ENCODE measurements at places on chromosomes 7 and 10.

- DNase-seq = peak; percentile 44
These were observed 83.7 kb downstream of the USP6NL start for GRCh38 chr10:11527691-11528255.

GRCh38 chr10:42969909-42970308 lies 107.0 kb upstream of the RET start:
- no peak for DNase-seq

GRCh38 chr10:30058570-30059132 lies 735 bp downstream of the JCAD start:
- DNase-seq = no peak

GRCh38 chr10:131277969-131278368 lies 33.6 kb downstream of the TCERG1L start:
- no peak for DNase-seq

- no peak for DNase-seq
These were observed 16.3 kb upstream of the BAMBI start for GRCh38 chr10:28661035-28661434.

GRCh38 chr10:71978988-71979691 lies 14.9 kb downstream of the CHST3 start:
- DNase-seq = no peak

DNA sequence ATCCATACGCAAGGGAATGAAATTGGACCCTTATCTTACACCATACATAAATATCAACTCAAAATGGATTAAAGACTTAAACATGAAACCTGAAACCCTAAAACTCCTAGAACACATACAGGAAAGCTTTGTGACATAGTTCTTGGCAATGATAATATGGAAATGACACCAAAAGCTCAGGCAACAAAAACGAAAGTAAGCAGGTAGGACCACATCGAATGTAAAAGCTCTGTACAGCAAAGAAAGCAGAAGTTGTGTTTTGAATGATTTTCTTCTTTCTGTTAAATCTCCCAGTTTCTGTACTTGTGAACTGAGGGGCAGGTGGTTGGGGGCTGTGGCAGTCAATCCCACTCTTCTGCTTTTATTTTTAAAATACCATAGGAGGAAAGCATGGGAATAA lies 368.4 kb upstream of the PODXL start:
- no peak for DNase-seq

GRCh38 chr10:49678827-49679479 lies 498 bp upstream of the C10orf53 start:
- DNase-seq = no peak

GRCh38 chr10:93334901-93335327 lies 147.2 kb downstream of the MYOF start:
- DNase-seq = no peak

GRCh38 chr7:30474893-30475292 lies 3.7 kb downstream of the NOD1 start:
- DNase-seq = peak; percentile 41

GRCh38 chr7:50364645-50365044 lies 60.1 kb downstream of the IKZF1 start:
- no peak for DNase-seq

DNA sequence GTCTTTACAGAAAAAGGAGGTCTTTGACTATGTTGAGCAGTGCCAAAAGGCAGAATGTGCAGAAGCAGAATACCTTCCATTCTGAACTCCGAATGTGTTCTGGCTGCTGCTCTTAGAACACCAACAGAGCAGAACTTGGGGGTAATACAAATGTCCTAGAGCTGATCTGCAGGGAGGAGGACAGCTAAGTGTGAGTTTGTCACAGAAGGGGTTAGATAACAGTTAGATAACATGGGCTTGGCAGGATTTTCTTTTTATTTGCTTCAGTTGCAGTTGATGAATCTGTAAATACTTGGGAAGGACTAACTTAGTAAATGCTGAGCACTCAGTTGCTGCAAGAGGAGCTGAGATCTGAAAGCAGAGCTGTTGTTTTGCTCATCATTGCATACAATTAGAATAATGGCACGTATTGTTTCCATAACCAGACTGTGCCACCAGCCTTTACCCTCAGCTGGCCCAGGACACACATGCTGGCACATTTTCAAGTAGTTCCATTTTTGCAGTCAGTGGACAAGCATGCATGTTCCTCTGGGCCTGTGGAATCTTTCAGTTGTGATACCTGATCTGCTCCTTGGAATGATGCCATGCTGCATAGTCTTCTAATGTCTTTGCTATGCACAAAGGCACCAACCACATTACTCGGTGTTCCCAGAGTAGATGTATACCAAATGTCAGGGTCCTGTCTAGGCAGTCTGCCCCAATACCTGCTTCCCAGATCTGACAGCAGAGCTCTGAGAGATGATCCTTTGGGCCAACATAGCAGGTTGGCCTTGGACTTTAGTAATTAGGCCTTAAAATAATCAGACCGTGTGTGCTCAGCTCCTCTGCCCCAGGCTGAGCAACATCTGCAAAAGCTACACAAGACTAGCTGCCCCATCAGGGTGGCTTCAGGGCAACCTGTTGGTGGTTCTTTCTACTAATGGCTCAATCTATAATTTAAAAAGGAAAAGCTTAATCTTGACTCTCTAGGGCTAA lies 55.7 kb downstream of the GSDME start:
- DNase-seq = no peak

- DNase-seq = no peak
These were observed 21.8 kb downstream of the STN1 start for GRCh38 chr10:103896225-103896624.

GRCh38 chr10:27138277-27138676 lies 15.9 kb downstream of the YME1L1 start:
- DNase-seq = no peak

DNA sequence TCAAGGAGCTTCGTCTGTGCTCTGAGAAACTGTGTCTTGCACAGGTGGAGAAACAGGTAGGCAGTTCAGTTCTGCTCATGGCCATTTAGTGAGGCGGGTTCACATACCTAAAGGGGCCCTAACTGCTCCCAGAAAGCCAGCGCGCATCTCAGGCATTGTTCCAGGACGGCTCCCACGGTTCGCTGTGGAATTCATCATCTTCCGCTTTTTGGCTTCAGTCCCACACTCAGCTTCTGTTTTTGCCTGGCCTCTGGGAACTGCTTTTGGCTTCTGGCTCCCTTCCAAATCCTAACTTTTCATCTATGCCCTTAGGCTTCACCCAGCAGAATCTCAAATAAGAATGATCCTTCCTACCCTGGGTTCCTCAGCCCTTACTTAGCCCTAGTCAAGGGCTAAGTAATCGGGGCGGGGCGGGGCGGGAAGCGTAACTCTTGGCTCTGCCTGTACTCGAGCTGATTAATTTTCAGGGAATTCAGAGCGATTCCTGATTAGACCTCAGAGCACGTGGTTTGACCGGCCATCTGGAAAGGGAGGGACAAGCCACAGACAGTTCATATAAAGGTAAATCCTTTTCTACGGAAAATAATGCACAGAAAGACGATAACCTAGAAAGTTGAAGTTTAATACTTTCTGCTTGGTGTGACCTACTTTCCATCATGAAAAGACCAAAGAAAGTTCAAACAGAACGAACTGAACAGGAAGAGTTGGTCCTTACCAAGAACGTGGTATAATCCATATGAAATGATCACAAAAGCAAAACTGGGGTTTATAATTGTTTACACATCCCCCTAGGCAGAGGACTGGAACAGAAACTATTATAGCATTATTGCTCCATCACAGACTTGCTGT lies 105.7 kb downstream of the ST8SIA6 start:
- peak; percentile 61 for DNase-seq

DNA sequence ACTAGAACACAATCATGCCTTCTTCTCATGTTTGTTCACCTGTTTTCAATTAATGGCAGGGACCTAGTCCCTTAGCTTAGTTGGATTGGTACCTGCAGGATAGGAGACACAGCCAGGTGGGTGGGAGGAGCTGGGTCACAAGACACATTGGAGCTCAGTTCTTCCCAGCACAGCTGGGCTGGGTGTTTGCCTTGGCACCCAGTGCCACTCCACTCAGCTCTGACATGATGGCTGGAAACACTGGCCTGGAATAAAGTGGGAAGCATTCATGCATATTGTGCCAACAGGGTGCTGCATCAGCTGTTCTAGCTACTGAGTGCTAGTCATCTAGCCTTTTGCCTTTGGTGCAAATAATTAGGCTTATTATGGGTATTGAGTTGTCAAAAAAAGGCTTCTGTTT lies 226.1 kb downstream of the PTEN start:
- DNase-seq = no peak
